ENCODE measurements at places on chromosomes 7 and 10.

DNA sequence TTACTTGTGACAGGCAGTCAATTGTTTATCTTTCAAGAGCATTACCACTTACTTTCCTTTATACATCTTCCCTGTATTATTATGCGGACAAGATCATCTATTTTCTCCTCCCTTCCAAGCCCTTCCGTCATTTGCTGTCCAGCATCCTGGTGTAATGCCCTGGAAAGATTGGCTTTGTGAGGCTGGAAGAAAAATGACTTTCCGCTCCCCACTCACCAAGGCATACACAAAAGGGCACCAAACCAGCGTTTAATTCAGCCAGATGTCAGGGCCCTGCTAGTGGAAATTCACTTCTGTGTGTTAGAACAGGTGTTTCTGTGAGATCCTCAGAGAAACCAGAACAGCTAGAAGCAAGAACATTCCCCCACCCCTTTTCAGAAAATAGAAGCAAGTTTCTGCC is 128.1 kb upstream of the NANOS1 start:
- DNase-seq = no peak

GRCh38 chr7:81499262-81500116 is 270.4 kb downstream of the HGF start:
- DNase-seq = peak; percentile 93

DNA sequence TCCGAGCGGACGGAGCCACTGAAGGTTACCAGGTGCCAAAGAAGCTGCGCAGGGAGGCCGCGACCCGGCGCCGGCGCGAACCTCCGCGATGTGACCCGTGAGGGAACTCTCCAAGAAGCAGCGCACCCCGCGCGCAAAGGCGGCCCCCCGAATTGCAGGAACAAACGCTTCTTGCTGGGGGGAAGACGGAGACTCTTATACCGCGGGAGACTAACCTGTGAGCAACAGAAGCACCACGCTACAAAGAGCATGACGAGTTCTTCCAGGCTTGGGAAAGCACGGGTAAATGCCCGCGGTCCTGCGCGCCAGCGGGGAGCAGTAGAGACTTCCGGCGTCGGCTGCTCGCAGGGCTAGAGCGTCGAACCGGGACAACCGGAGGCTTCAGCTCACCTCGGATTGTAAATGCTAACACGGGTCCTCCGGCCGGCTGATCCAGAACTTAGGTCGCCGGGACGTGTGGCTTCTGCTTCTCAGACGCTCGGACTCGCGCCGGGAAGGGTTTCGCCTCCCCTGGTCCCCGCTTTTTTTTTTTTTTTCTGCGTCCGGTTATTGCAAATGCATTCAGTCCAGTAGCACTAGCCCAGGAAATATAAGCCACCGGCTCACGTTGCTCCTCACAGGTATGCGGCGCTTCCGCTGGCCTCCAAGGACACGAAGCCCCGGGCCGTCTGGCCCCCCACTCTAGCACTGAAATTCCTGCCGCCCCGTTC is at the start of gene COA1:
Gene COA1, minus strand, starts transcription at position 310 of the 710 bp plus-strand sequence. CDS start 80,909 bp downstream, outside the sequence.
- DNase-seq = peak; percentile 95

DNA sequence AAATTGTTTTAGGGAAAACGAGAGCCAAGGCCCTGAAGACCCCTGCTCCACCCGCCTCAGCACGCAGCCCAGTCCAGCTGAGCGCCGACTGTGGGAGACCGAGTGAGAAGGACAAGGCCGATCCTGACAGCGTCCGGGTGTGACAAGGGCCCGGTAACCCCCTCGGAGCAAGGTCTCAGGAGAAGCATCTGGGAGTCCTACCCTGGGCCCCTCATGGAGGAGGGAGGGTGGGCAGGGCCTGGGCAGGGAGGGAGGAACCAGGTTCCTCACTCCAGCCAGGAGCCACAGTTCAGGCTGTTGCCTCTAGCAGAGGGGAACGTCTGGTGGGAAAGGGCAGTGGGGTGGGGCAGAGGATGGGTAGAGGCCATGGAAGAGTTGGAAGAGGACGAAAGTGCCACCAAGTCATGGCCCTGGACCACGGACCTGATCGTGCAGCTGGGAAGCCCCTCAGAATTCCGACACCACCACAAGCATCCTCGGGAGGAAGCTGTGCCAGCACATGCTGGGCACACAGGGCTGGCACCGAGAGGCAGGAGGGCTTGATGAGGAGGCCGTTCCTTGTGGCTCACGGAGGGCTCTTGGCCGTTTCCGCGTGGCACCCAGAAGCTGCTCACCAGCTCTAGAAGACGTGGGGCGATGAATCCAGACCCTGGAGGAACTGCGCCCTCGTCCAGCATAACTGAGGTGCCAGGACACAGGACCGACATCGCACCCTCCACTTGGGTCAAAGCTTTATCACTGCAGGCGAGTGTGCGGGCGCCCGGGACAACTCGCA is 2.2 kb upstream of the KNDC1 start:
- DNase-seq = no peak

- DNase-seq = no peak
Measured at GRCh38 chr10:93715345-93715744, 13.0 kb upstream of the FRA10AC1 start.

GRCh38 chr7:7399707-7400106 is 136.0 kb downstream of the COL28A1 start:
- peak; percentile 3 for DNase-seq

DNA sequence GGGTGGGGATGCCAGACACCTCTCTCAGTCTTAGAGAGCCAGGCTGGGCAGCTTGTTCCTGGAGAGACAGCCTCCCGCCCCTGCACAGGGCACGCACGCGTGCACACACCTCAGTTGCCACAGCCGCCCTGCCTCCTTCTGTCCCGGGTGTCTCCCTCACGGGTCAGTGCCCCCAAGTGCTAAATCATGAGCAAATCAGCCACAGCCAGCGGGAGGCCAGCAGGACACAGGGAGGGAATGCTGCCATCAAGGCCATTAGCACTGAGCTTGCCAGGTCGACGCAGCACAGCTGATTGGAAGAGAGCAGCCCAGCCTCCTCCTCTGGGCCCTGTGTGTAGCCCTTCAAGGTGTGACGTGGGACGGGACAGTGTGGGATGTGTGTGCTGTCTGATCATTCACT is 130.4 kb downstream of the CDH23 start:
- no peak for DNase-seq

GRCh38 chr7:22563032-22563501 is 63.1 kb upstream of the STEAP1B start:
- no peak for DNase-seq

GRCh38 chr7:151423936-151424335 is 14.1 kb upstream of the WDR86 start:
- no peak for DNase-seq

All from choroid plexus epithelial cell (primary cell).